ENCODE measurements at places on chromosomes 7 and 10. TPM values are rescaled to one million over a fixed set of nuclear protein-coding genes. Genes with fewer than 3 reads are reported as not detected.

The CYP26C1 gene
- total RNA-seq = not detected

The PAPSS2 gene
- 10.6 TPM for total RNA-seq

GRCh38 chr10:436013-436697 is 253.3 kb downstream of the DIP2C start:
- DNase-seq = no peak

The CTTNBP2 gene
- 1.2 TPM for total RNA-seq

- no peak for DNase-seq
Measured at GRCh38 chr10:127526161-127526560, 22.9 kb upstream of the NPS start.

GRCh38 chr7:154896076-154896475 is 106.8 kb downstream of the PAXIP1 start:
- DNase-seq = no peak

GRCh38 chr7:28641752-28642545 is 229.6 kb downstream of the CREB5 start:
- DNase-seq = no peak

DNA sequence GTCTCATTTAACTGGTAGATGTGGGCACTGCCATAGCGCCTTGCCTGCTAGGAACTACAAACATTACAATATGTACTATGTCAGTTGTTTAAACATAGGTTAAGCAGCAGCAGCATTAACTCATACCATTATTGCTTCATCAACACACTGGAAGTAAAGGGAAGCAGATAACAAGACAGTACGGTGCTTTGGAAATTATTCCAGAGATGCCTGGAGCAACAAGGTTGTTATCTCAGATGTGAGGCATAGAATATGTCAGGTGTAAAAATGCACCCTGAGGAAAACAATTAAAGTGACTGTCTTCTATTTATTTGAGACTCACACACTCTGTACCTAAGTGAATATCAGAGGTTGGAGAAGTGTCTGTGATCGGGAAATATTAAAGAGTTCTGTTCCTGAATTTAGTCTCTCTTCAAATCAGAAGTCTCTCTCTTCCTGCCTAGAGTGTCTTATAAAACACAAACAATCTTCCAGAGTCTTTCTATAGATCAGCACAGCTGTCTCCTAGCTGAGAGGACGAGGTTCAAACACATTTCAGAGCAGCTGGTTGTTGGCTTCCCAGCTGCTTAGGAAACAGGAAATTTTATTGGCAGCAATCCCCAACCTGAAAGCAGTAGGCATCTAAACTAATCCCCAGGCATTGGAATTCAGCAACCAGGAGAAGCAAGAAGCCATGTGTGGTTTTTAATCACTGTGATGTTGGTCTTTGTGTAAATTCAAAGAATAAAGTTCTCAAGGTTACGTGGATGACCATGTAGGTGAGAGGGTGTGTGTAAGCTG is 994.4 kb upstream of the LRRTM3 start:
- no peak for DNase-seq

DNA sequence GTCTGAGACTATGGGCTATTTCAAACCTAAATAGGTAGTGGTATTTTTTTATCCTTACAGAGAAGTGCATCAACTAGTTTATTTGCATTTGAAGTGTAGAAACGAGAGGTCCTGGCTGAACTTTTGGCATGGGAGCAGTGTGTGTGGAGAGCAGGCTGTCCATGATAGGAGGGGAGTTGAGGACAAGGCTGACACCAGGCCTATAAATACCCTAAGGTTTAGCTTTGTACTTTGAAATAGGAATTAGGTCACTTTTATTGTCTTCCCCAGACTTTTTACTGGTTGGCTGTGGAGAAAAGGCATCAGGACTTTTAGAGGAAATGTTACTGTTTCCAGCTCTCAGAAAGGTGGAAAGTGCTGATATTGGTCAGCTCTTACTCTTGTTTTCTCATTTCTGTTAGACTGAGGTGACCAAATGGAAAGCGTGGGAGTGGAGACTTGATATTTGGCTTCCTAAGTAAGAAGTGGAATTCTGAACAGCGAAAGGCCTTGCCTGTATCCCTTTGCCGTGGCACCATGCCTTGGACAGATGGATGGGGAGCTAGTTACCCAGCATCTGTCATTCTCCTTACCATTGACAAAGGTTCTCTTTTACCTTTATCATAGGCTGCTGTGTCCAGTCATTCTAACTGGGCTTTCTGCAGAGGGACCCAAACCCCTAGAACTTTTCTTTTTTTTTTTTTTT is 46.0 kb downstream of the GBF1 start:
- no peak for DNase-seq

DNA sequence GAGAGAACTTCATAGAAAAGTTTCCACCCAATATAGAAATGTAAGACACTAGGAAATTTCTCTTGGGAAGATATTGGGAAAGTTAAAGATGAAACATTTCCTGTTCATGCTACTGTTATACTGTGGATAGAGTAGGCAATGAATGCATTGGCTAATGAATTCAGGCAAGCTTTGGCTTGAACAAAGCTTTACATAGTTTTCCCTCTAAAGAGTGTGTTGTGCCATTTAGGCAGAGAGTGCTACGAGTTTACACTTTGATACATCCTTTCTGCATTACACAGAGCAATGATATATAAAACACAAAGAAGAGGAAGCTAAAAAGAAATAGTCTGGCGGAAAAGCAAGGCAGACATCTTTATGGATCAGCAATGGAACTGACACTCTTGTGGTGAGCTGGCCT is 125.9 kb upstream of the SHH start:
- no peak for DNase-seq

The PNLIPRP2 gene
- total RNA-seq = not detected

- DNase-seq = no peak
Measured at GRCh38 chr10:64115471-64115870, 594.3 kb downstream of the REEP3 start.

DNA sequence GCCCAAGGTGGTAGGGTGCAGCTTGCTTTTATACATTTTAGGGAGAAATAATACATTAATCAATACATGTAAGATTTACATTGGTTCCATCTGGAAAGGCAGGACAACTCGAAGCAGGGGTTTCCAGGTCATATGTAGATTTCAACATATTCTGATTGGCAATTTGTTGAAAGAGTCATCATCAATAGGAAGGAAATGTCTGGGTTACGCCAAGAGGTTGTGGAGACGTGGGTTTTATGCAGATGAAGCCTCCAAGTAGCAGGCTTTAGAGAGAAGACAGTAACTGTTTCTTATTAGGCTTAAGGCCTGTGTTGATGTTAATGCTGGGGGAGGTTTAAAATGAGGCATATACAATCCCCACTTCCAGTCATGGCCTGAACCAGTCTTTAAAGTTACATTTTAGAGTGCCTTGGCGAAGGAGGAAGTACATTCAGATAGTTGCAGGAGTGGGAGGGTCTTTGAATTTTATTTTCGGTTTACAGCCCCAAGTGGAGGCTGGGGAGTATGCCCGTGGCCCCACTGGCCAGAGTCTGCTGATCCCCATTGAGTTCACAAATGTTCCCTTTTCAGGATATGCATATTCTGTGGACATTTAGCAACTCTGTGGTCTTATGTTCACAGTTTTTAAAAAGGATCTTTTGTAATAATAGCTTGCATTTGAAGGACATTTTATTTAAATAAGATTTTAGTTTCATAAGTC is 166.0 kb upstream of the GDF10 start:
- DNase-seq = no peak

GRCh38 chr10:69056129-69056528 is 31.8 kb upstream of the SRGN start:
- no peak for DNase-seq

DNA sequence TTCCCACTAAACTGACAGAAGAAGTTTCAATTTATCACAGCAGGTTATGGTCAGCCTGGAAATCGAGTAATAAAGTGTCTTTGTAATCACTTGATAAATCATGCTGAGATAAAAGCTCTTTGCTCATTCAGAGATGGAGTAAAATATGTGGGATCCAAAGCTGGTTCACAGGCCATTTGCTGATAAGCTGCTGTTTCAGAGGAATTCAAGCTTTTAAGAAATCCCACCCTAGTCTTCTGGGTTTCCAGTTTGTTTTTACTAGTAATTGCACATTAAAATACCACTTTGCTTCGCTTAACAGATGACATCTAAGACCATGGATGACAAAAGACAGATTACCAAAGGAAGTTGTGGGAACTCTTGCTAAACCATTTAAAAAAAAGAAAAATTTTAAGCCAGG is 37.4 kb upstream of the CDK6 start:
- no peak for DNase-seq

DNA sequence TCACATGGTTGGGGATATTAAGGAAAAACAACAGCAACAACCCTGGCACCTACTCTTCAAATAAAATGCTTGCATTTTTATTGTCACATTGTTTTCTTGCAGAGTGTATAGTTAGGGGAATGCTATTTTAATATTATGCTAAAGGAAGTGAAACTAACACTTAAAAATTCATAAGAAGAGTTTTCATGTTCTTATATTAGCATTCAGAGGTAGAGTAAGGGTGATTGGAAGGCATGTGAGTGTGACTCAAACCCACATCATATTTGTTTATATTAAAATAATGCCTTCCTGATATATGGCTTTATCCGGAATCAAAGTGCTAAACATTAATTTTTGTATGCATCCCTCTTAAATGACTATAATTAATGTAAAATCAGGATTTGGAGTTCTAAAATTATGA is 59.8 kb upstream of the TES start:
- DNase-seq = no peak

The SPDYE9 gene
- total RNA-seq = not detected

The ZPBP gene
- total RNA-seq = not detected

The ITGB1 gene
- 542 TPM for total RNA-seq
